Cardiac muscle cell (in vitro differentiated cells and primary cell): ENCODE measurements at places on chromosomes 2 and 18. TPM values are rescaled to one million over a fixed set of nuclear protein-coding genes. Genes with fewer than 3 reads are reported as not detected.
A peak's percentile ranks its signal among the peaks of the same experiment; 100 is the strongest.

- no peak for DNase-seq
Measured at GRCh38 chr2:84647267-84647666, 131.0 kb downstream of the DNAH6 start.

GRCh38 chr18:68662754-68663153 is 52.2 kb downstream of the TMX3 start:
- no peak for DNase-seq

- DNase-seq, result peak; percentile 64
Measured at GRCh38 chr2:187499941-187500532, 52.0 kb upstream of the CALCRL start.

GRCh38 chr2:53695575-53695974 is 72.0 kb upstream of the CHAC2 start:
- no peak for DNase-seq

GRCh38 chr2:29050591-29050990 is 23.7 kb downstream of the PCARE start:
- no peak for DNase-seq

DNA sequence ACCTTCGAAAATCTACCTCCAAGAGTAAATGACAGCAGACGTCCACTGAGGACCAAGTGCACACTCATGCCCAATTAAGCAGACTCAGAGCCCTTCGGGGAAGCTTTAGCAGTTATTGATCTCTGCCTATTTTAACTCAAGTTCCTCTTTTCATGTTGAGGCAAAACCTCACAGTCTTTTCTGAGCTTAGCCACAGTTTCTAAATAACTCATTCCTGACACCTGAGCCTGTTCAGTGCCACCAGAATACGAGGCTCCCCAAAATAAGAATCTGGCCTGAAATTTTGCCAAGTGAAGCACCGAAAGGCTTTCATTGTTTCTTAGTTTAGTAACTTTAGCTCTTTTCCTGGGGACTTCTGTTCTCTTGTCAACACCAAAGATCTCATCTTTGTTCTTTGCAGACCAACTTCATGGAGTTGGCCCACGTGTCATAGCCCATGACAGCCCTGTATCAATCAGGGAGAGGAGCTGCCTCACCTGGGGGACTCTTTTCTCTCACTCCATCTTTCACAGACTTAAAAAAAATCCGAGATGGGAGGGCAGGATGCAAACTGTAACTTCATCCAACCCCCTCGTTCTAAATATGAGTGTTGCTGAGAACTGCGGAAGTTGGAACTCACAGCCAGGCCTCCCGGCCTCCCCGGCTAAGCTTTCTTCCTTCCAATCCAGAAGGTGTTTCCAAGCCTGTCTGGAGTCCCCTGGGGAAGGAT is 22.2 kb downstream of the INPP5D start:
- DNase-seq, result no peak

Gene FMNL2
- total RNA-seq, result 8.6 and 11.7 TPM in 2 replicates

Gene ZNF24
- total RNA-seq, result 30.7 and 38.5 TPM in 2 replicates

Gene RRM2
- total RNA-seq, result 14.0 and 20.7 TPM in 2 replicates
